ENCODE measurements at places on chromosomes 11 and 22.

- DNase-seq = no peak
Observed at GRCh38 chr11:12846786-12847615, 162.1 kb upstream of the RASSF10 start.

GRCh38 chr11:112255067-112255720, 5.5 kb downstream of the PLET1 start:
- peak; percentile 77 for DNase-seq

DNA sequence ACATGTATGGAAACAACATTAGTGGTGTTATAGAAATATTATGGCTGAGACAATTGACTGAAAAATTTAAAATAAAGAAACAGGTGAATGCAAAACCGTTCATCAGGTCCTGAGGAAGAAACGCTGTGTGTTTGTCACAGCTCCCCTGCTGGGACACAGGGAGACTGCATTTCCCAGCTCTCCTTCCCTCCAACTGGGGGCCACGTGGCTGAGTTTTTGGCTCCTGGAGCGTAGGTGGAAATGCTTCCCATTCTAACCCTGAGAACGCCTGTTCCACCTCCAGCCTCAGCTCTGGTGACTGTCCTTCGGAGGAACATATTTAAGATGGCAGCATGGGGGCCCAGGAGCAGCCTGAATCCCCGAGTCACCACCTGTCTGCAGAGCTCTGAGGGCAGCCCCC, 398.6 kb downstream of the BRD1 start:
- DNase-seq = no peak

- DNase-seq = peak; percentile 73
Observed at GRCh38 chr11:33542921-33543320, 157.7 kb downstream of the C11orf91 start.

DNA sequence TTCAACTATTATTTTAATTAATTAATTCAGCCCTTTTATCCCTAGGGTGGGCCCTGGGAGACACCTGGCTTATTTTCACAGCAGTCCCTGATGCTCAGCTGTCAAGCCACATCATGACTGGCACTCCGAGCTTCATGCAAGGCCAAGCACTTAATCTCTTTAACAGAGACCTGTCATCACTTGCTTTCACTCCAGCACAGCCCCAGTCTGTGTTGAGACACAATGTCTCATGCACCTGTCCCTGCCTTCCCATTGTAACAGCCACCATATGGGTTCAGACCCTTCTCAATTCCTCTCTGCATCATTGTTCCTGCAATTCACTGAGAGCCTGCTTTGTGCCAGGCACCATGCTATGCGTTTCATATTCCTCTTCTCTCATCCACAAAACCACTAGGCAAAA, 222.2 kb upstream of the TENM4 start:
- no peak for DNase-seq

- DNase-seq = no peak
Observed at GRCh38 chr22:38737302-38738060, 18.3 kb downstream of the SUN2 start.

GRCh38 chr11:46967962-46968361, 31.4 kb downstream of the CSTPP1 start:
- DNase-seq = no peak

DNA sequence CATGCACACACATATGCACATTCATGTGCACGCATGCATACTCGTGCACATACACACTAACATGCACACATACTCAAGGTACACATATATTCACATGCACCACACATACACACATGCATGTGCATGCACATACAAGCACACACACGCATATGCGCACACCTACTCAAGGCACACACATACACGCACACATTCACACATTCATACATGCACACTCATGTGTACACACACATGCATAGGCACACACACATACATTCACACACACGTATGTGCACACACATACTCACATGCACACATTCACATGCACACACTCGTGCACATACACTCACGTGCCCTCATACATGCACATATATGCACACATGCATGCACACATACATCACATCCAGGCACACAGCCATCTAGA, 489.0 kb downstream of the MN1 start:
- no peak for DNase-seq

DNA sequence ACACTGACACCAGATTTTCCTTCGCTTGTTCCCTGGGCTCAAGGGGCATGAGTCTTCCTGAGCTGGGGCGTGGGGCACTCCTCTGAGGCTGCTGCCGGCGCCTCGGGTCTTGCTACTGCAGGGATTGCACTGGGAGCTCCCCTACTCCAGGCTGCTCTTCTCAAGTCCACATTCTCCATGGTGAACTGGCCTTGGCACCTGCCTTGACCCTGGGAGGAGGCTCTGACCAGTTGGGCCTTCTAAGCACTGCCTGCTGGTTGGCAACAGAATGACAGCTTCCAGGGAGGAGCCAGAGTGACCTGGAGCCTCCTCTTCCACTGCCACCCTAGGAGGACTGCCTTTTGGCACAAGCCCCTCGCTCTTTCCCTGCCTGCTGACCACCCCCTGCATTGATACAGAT, 9.5 kb downstream of the FREY1 start:
- no peak for DNase-seq

- DNase-seq = no peak
Observed at GRCh38 chr22:45717789-45718188, 46.2 kb downstream of the ATXN10 start.

GRCh38 chr22:50706481-50707125, 31.4 kb upstream of the ACR start:
- DNase-seq = no peak

- no peak for DNase-seq
Observed at GRCh38 chr11:130718120-130718519, 198.2 kb downstream of the SNX19 start.

GRCh38 chr11:130829920-130830511, 86.3 kb downstream of the SNX19 start:
- no peak for DNase-seq

DNA sequence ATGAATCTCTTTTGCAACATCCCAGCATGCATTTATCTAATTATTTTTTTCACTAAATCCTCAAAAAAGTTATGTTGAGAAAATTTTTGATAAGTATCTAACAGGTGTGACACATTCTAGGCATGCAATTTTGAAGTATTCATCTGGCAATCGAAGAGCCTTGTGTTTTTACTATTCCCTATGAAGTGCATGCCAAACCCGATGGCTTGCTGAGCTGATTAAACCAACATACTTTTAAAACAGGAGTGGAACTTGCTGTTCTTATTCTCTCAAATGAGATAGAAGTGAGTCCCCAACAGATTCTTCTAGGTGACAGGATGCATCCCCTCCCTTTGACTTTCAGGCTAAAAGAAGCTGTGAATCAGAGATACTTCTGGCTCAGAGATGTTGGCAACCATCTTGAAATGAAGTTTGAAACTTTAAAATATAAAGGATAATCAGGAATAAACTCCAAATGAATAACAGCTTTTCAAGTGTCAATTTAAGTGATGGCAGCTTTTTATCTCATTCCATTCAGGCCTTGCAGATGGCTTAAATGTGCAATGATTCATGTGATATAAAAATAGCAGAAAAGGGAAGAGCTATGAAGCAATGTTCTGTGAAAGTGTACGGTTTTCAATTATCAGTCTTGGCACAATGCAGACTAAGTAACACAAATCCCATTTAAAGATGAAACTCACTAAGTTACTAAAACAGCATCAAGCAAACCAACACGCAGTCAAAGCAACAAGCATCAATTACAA, 67.7 kb downstream of the APOL5 start:
- DNase-seq = no peak

GRCh38 chr11:78465169-78465942, 47.7 kb upstream of the GAB2 start:
- DNase-seq = no peak

GRCh38 chr11:117923773-117924172, 5.4 kb downstream of the TMPRSS13 start:
- no peak for DNase-seq

- DNase-seq = no peak
Observed at GRCh38 chr11:82767123-82767522, 33.5 kb upstream of the FAM181B start.

GRCh38 chr22:22156716-22157347, 87.8 kb upstream of the VPREB1 start:
- peak; percentile 39 for DNase-seq

GRCh38 chr11:34223021-34223813, 117.8 kb downstream of the NAT10 start:
- DNase-seq = no peak

DNA sequence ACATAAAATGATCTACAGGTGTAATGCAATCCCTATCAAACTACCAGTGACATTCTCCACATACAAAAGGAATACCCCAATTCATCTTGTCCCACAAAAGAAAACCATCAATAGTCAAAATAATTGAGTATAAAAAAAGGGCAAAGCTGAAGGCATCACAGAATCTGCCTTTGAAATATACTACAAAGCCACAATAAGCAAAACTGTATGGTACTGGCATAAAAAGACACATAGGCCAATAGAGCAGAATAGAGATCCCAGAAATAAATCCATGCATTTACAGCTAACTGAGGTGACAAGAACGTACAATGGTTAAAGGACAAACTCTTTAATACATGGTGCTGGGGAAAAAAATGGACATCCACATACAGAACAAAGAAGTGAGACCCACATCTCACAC, 31.8 kb downstream of the ZNF195 start:
- DNase-seq = no peak

- DNase-seq = no peak
Observed at GRCh38 chr11:108112057-108112456, 9.3 kb upstream of the ACAT1 start.

- no peak for DNase-seq
Observed at GRCh38 chr22:39422101-39422500, 22.5 kb downstream of the TAB1 start.

GRCh38 chr11:70641369-70641768, 243.0 kb downstream of the CTTN start:
- no peak for DNase-seq

GRCh38 chr11:88620568-88621130, 283.1 kb upstream of the CTSC start:
- DNase-seq = no peak

- DNase-seq = peak; percentile 39
Observed at GRCh38 chr22:29617922-29618629, 14.6 kb downstream of the NF2 start.

- peak; percentile 59 for DNase-seq
Observed at GRCh38 chr11:46121724-46122477, 647 bp upstream of the PHF21A start.

DNA sequence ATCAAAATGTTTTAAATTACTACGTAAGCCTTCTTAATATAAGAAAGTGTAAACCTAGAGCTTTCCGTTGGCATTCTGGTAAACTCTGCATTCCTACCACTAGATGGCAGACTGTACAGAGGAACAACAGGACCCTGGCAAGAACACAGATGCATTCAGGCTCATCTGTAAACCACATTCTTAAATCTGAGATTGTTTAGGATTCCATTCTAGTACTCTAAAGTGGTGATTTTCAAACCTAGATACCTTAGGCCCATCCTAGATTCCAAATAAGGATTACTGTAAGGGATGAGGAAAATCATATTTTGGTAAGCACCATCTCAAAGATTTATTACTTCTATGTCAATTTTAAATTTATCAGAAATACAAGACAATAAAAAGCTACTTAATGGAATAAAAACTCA, 26.9 kb downstream of the PICALM start:
- peak; percentile 82 for DNase-seq

- DNase-seq = no peak
Observed at GRCh38 chr11:19826606-19827005, 114.0 kb downstream of the NAV2 start.

DNA sequence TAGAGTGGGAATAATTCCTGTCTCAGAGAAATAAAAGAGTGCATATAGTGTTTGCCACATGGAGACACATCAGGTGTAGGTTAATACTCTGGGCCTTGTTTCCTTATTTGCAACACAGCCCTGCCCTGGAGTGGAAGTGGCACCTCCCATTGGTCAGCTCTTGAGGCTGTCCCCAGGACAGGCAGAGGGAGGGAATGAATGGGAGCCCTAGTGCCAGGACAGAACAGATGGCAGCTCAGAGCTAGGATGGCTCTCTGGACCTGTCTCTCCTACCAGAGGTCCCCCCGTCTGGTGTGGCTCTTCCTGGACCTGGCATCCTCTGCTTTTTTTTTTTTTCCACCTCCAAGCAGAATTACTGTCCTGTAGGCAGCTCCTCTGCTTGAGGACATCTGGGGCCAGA, 35.6 kb downstream of the LIMK2 start:
- DNase-seq = no peak

DNA sequence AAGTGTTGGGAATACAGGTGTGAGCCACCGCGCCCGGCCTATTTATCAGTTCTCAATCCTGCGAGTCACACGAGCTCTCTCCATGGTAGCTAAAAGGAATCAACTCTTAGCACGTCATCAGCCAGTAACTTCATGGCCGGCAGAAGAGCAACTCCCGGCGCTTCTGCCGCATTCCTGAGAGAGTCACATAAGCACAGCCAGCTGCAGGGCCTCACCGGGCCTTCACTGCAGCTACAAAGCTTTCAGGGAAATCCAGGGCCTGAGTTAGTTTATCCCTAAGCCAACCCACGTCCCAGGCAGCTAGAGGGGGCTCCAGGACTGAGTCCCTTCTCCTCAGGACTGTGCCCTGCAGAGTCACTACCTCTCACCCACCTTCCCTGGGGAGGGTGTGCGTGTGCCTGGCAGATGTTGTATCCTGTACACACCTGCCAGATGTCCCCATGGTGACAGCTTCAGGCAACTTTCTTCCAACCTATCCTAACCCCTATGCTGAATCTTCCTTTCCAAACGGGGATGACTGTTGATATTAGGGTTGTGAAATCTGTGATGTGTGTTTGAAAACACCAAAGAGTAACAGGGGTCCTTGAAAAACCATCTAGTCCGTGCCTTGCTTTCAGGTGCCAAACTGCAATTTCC, 45.9 kb upstream of the ARFGAP3 start:
- no peak for DNase-seq

GRCh38 chr11:130301002-130301401, 13.7 kb downstream of the ZBTB44 start:
- no peak for DNase-seq

Measured in HTR-8/SVneo (cell line).